ENCODE measurements at places on chromosomes 5 and 9.

DNA sequence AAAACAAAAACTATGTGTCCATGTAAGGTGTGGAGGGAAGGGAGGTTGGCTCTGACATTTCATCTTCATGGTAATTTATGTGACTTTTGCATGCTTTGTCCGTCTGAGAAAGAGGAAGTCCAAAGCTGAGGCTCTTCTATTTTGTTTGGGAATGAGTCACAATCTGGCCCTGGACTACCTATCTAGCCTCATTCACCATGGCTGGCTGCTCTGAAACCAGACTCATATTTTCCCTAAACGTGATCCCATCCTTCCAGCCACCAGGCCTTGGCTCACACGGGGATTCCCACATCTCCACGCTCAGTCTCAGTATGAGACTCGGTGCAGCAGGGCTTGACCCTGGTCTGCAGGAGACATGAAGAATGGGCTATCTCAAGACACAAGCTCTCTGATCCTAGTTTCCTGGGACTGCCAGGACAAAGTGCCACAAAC is 672.8 kb downstream of the ACTL7B start:
- DNase-seq: no peak

DNA sequence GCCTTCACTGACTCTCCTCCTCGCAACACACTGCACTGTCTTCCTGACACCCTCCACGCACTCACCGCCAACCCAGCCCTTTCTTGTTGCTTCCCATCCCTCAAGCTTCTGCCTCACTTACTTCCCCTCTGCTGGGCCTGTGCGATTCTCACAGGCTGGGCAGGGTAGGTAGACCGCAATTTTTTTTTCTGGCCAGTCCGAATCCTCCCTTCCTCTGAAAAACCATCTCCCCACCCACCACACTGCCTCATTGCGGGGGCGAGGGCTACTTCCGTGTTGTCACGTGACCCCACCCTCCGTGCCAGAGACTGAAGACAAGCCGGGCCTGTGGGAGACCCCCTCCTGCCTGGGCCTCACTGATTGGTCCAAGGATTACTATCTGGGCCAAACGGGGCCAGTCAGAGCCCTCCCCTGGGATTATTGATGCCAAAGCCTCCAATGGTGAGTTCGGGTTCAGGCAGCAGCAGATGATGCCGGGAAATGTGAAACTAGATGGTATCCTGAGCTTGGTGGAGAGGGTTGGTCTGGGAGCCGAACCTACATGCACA is 73.1 kb downstream of the STK10 start:
- DNase-seq: peak; percentile 93

- no peak for DNase-seq
These were observed 54.1 kb downstream of the PRRC1 start for GRCh38 chr5:127571314-127572131.

DNA sequence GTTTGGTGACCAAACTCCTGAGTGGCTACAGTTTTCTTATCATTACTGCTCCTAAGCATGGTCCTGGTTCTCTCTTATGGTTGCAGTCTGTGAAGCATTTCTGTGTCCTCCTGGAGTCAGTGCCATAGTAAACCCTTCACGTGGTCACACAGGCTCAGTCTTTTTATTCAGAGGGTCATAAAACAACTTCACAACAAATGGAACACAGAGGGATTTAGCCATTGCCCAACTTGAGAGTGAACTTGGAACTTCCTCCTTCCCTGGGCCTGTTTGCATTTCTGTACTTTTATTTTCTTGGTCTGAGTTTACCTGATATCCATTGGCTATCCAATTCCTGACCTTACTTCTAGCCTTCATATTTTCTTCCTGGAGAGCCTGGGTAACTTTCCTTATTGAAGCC is 144.9 kb downstream of the CCDC192 start:
- DNase-seq: no peak

DNA sequence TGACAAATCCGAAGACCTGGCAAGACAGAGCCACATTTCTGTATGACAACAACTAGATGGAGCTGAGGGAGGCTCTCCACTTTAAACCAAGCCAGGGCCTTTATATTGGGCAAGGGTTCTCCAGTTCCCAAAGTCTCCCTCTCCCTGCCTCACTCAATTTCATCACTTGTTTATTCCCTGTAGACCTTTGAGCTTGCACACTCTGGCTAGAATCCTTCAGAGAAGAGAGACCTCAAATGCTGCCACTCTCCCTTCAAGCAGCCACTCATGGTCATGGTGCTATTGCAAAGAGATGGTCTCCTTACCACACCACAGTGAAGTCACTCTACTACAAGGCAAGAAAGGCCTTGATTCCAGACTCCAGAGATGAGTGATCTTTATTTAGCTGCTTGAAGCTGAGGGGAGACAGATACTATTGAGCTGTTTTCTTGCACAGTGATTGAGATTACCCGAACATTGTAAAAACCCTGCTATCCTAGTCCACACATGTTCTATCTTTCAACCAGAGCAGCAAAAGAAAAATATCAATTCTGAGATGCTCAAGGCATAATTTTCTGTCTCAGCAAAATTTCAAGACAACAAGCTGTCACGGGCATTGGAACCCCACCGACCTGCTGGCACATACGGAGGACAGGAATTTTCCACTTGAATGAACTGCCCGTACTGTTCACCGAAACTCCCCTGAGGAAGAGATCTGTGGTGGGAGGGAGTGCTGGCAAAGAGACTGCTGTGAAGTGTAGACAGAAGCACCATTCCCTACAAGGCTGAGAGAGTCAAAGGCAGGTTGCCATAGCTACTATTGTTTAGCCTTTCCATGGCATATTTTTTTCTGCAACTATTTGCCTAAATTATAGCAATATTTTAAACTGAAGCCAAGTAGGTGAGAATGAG is 81.1 kb downstream of the CDO1 start:
- no peak for DNase-seq

DNA sequence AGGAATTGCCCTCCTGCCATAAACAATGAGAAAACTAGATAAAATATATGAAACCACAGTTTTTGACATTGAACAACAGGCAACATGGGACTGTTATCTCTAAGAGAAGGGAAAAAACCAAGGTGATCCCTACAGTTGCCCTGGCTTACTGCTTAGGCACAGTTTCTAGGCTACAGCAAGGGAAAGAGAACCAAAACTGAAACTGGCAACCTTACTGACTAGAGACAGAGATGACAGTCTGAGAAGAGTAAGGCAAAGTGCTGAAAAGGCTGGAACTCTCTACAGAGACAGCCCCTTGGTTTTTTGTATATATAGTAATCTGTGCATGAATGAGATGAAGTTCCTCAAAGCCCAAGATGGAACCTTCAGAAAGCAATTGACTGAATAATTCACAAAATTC is 36.2 kb upstream of the REEP2 start:
- no peak for DNase-seq

GRCh38 chr5:79800979-79801827 is 111.6 kb downstream of the CMYA5 start:
- DNase-seq: no peak

DNA sequence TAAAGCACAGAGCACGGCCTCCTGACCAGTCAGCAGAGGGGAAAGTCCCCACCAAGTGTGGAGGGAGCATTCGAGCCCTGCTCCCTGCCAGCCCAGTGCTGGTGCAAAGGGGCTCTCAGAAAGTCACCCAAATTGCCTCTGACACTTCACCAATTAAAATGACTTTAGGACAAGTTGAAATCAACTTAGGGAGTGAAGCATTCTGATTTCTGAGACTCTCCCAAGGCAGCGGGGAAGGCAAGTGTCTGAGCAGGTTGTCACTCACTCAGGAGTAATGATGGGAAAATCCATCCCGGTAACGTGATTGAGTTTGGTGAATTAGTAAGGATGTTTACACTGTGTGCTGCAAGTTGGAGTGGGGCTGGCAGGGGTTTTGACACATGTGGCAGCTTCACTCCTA is 73.7 kb downstream of the PCDH1 start:
- DNase-seq: no peak

- DNase-seq: no peak
These were observed 99.4 kb downstream of the DRD1 start for GRCh38 chr5:175344331-175345195.

DNA sequence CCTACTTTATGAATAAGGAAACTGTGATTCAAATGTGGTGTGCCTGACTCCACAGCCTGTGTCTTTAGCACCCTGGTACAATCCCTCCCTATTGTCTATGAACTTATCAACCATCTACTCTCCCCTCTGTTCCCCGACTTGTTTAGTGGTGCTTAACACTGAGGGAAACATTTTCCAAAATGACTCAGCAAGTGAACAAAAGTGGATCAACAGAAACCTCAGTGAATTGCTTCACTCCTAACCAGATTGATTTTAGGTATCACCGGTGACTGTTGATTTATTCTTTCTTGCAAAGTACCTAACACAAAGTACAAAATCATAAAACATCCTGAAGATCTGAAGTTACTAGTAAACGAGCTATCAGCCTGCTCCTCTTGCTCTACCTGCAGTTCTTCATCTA is 42.1 kb upstream of the RAPGEF6 start:
- no peak for DNase-seq

GRCh38 chr5:157890836-157891597 is 32.1 kb upstream of the CLINT1 start:
- DNase-seq: no peak

DNA sequence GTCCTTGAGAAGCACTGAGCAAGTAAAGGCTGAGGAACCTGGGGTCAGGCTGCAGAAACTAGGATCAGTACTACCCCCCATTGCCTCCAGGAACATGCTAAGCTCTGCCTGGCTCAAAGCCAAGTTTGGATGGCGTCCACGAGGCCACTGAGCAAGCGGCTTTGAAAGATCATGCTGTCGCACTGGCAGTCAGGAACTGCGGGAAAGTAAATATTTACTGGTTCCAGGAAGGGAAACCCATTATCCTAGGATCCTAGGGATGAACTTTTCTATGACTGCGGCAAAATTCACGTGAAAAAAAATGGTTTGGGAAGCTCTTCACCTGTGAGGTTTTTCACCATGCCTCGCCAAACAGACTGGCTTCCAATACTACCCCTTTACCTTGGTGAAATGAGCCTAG is 75.3 kb upstream of the PJA2 start:
- DNase-seq: no peak

DNA sequence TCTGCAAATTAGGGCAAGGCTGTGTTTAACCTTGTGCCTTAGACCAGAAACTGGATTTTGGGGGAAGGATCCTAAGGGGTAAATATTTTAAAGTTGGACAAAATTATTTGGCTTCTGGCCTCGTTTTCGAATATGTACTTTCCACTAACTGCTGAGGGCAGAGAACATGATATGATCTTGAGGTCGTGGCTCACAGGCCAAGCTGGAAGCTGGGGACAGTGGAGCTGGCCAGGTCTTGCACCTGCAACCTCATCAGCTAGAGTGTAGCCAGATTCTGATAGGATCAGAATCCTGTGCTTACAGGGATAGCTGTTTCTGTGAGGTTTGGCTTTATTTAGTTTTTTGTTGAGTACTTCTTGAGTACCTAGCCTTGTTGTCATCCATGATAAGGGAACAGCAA is 24.9 kb downstream of the MAN2A1 start:
- DNase-seq: no peak

DNA sequence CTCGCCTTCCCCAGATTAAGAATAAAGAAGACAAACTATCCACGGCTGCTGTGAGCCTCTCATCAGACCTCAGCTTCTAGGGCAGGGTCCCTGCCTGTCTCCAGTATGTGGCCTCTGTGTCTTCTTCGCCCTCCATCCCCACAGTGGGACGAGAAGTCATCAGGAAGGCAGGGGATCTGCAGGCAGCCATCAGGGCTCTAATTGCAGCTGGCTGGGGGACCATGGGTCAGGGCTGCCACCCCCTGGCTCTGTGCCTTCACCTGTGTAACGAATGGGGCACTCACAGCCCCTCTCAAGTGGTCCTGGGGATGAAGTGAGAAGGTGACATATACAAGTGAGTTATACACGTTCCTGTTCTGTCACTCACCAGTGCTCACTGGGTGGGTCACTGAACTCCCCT is 139.8 kb downstream of the KCNIP1 start:
- DNase-seq: no peak

GRCh38 chr5:11069041-11069440 is 308.0 kb upstream of the DAP start:
- DNase-seq: no peak

DNA sequence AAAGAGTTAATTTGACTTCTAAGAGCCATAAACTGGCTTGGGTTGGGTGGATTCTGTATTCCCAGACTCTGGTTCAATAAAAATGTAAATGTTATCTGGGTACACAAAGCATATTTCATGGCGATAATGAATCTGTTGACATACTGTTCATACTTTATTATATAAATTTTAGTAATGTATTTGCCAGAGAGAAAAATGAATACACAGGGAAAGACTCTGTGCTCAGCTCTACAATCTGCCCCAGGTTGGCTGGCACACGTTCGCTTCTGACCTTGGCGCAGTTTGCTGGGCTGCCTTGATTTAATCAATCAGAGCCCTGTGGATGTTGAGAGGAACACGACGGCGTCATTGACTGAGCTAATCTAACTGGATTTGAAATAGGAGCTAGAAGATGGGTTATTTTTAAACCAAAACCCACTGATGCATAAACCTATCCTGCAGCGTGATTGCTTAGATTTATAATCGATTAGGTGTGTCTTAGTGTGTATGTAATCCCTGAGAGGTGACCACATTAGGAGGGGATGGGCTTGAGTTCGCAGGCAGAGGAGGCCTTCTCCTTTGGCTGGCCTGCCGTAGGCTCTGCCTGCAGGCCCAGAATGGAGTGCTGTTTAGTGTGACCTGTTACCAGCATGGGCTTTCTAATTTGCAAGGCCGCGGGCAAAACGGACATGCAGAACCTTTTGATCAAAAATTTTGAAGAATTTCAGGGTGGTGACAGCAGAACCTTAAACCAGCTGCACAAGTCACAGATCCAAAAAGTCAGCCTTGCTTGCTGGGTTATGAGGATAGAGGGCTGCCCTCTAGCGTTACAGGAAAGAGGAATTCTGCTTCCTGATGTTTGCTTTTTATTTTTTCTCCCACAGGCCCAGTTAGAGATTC is 3.9 kb upstream of the ADCY2 start:
- DNase-seq: no peak

- no peak for DNase-seq
These were observed 128.2 kb downstream of the RXRA start for GRCh38 chr9:134454476-134454857.

- no peak for DNase-seq
These were observed 103.7 kb downstream of the C5orf15 start for GRCh38 chr5:133864711-133865110.

- DNase-seq: peak; percentile 69
These were observed 18.4 kb downstream of the ENG start for GRCh38 chr9:127835991-127836516.

GRCh38 chr5:6466975-6467567 is 18.4 kb downstream of the UBE2QL1 start:
- no peak for DNase-seq

Data from activated CD8-positive, alpha-beta memory T cell treated with anti-CD3 and anti-CD28 coated beads, Interleukin-2, amount 50 U/mL, for 48 hours (primary cell).